ENCODE measurements at places on chromosomes 3 and 15. TPM values are rescaled to one million over a fixed set of nuclear protein-coding genes. Genes with fewer than 3 reads are reported as not detected.

PLCH1 gene
- 1.4 TPM for total RNA-seq

EIF4A2 gene
- 433 TPM for total RNA-seq

GFM1 gene
- 44.0 TPM for total RNA-seq

NRROS gene
- total RNA-seq, result 8.6 TPM

GASK1A gene
- total RNA-seq, result 70.6 TPM

BNC1 gene
- under 0.01 TPM for total RNA-seq

MRPL47 gene
- total RNA-seq, result 22.2 TPM

KCNMB2 gene
- total RNA-seq, result not detected

EFCC1 gene
- 1.9 TPM for total RNA-seq

DNA sequence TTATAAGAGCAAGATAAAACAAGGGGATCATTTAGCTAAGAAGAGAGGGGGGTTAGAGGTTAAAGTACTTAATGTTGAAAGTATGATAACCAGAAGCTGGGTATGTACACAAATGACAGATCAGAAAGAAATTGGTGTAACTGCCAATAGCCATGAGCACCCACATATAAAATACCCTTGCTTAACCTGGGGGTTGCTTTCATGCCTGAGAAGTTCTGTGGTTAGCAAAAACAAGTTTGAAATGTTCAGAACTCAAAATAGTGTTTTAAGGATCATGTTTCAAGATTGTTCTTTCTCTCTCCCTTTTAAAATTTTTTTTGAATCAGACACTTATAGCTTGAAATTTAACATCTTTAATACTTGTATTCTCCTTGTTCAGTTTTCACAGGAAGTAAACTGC, 321.4 kb upstream of the GBE1 start:
- no peak for DNase-seq

- no peak for DNase-seq
Measured at GRCh38 chr15:70097063-70097320, 725 bp downstream of the TLE3 start.

DNA sequence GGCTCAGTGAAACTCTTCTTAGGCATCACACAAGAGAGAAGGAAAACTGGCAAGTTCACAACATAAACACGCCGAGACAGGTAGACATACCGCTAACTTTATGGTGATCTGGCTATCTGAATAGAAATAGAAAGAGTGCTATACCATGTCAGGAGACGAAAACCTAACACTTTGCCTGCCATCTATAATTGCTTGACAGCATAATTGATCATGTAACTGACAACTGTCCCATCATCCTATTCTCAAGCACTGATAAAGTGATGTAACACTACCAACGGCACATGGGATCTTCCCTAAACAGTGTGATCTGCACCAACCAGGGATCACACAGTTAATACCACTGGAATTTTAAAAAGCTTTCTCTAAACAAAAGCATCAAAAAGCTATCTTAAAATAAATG, 270.9 kb upstream of the NSMCE3 start:
- no peak for DNase-seq

- no peak for DNase-seq
Measured at GRCh38 chr3:54211097-54211496, 88.7 kb downstream of the CACNA2D3 start.

DNA sequence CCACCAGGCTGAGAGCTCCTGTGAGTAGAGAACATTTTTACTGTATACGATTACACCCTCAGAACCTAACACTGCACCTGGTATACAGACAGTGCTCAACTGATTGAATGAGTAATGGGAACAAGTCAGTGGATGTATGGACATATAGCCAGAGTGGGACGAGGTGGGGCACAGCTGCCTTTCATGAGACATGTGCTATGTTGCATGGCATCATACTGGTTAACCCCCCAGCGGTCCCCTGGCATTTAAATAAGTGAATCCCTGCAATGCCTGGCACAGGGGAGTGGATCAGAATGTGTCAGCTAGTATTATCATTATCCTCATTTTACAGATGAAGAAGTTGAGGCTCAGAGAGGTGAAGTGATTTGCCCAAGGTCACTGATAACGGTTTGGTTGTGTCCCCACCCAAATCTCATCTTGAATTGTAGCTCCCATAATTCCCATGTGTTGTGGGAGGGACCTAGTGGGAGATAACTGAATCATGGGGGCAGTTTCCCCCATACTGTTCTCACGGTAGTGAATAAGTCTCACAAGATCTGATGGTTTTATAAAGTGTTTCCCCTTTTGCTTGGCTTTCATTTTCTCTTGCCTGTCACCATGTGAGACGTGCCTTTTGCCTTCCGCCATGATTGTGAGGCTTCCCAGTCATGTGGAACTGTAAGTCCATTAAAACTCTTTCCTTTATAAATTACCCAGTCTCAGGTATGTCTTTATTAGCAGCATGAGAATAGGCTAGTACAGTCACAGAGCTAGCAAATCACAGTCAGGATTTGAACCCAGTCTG, 56.0 kb upstream of the ATP2B2 start:
- no peak for DNase-seq

- no peak for DNase-seq
Measured at GRCh38 chr15:37133602-37134001, 33.3 kb upstream of the MEIS2 start.

DNA sequence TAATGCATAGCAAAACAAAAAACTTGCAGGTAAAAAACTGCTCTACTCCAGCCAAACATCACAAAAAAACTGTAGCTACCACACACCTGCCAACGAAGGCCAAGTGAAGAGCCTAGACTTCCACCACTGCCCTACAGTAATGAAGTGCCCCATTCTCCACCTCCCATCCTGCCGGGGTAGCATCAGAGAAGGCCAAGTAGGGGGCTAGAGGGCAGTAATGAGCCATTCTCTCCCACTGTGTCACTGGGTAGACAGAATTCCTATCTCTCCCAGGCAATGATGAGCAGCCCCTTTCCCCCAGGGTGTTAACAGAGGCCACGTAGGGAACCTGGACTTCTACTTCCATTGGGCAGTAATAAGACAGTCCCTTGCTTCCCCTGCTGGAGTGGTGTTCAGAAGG, 9.5 kb downstream of the SEC22C start:
- peak; percentile 16 for DNase-seq

- no peak for DNase-seq
Measured at GRCh38 chr15:44381236-44381635, 46.2 kb upstream of the CTDSPL2 start.

- DNase-seq, result no peak
Measured at GRCh38 chr3:126807795-126808194, 103.8 kb downstream of the CHCHD6 start.

DNA sequence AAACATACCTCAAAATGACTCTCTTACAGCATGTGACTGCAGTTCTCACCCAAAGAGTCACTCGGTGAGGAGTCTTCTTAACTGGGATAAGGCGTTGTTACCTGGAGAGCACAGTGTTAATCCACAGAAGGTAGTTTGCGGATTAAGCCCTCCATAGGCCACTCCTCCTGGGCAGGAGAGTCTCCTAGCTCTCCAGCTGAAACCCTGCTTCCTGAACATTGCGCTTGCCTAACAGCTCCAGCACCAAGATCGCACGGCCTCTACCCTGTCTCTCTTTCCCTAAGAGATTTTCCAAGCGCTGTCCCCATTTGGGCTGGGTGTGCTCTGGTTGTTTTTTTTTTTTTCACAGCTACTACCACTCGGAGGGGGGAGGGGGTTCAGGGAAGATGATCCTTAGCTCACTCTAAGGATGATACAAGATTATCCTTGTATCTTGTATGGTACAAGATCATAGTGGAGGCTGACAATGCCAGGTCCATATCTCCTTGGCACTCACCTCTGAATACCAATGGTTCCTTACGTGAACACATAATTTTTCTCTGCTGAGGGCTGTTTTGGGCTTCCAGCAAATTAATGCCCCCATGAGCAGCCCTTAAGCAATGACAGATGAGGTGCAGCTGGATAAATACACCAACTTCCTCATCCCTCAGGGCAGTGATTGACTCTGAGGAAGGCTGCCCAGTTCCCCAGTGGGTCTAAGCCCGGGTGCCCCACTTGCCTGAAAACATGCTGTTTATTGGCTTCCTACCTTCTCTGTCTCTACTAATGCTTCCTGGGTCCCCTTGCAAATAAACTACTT, 185.2 kb upstream of the TSC22D2 start:
- DNase-seq, result no peak
